ENCODE measurements at places on chromosomes 3 and 15.

- ATAC-seq: no peak
Observed at GRCh38 chr3:21825684-21826083, 74.7 kb upstream of the ZNF385D start.

- no peak for ATAC-seq
Observed at GRCh38 chr3:77190374-77190773, 150.5 kb downstream of the ROBO2 start.

DNA sequence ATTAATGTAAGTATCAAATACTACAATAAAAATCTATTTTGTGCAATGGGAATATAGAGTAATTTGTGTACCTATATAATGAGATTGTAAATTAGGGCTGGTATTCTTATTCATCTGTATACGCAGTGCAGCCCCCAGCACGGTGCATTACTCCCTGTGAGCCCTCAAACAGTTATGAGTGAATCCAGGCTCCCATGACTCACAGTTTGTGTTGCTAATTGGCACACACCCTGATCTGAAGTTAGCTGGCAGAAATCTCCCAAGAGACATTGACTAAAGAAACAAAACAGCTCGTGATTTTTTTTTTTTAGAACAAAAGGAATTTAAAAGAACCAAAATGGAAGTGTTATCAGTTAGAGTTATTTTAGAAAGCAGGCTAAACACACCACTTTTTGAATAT, 15.7 kb downstream of the GK5 start:
- no peak for ATAC-seq

DNA sequence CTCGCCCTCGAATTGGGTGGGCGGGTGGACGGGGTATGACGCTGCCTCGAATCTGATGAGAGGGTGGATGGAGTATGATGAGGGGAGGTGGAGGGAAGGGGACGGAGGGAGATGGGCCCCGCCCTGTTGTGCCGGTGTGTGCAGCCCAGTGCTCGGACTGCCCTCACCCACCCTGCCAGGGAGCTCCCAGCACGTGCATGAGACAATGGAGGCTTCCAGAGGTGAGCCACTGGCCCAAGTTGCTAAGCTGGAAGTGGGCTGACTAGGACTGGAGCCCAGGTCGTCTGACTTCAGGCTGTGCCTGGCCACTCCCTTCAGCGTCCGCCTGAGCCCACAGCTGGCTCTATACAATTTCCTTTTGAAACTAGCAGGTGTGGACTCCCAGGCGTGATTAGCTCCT, 47.0 kb upstream of the CTSH start:
- no peak for ATAC-seq

DNA sequence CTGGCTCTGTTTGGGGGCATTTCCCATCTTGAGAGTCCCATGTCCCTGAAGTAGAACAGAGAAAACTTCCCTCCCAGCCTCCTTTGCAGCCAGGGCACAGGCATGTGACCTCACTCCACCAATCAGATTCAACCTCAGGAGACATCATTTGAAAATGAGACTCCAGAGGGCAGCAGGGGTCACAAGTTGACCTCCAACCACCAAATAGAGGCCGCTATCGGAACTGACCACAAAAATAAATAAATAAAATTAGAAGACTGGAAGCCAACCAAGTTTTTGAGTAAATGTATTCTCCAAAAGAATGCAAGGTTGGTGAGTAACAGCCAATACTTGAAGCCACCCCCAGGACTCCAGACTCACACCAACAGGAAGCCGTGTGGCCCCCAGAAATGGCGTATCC, 106.5 kb downstream of the CHSY1 start:
- ATAC-seq: no peak

DNA sequence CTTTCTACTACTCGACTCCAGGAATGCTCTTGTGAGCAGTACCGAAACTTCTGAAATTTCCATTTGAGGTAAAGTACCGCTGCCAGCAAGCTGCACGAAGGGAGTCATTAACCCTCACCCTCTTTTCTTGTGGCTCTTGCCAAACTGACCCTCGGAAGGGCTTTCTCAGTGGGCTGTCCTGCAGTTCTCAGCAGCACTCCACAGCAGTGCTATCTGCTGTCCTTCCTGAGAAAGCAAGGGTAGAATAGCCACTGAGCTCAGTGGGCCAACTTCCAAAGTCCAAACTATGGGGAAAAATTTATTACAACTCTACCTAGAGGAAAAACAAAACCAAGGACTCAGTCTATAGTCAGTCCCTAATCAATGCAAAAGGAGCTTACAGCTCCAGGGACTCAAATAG, 38.5 kb upstream of the COL8A1 start:
- ATAC-seq: no peak

All from activated CD4-positive, CD25-positive, alpha-beta regulatory T cell treated with anti-CD3 and anti-CD28 coated beads, Interleukin-2, amount 50 U/mL, for 24 hours (primary cell).